HL-60 (cell line): ENCODE measurements at places on chromosomes 4 and X.

GRCh38 chr4:104210420-104210819 lies 284.3 kb downstream of the CXXC4 start:
- DNase-seq = no peak

GRCh38 chr4:76758290-76758882 lies 139.6 kb downstream of the SOWAHB start:
- DNase-seq = no peak

- DNase-seq = peak; percentile 61
These were observed at the start of gene TMEM156 for GRCh38 chr4:39032218-39033085. Gene TMEM156 (minus strand): TSS chr4:39032409. CDS start chr4:39032313, 96 bp downstream.

GRCh38 chr4:153466949-153467896 lies 1.1 kb downstream of the TMEM131L start:
- peak; percentile 47 for DNase-seq

DNA sequence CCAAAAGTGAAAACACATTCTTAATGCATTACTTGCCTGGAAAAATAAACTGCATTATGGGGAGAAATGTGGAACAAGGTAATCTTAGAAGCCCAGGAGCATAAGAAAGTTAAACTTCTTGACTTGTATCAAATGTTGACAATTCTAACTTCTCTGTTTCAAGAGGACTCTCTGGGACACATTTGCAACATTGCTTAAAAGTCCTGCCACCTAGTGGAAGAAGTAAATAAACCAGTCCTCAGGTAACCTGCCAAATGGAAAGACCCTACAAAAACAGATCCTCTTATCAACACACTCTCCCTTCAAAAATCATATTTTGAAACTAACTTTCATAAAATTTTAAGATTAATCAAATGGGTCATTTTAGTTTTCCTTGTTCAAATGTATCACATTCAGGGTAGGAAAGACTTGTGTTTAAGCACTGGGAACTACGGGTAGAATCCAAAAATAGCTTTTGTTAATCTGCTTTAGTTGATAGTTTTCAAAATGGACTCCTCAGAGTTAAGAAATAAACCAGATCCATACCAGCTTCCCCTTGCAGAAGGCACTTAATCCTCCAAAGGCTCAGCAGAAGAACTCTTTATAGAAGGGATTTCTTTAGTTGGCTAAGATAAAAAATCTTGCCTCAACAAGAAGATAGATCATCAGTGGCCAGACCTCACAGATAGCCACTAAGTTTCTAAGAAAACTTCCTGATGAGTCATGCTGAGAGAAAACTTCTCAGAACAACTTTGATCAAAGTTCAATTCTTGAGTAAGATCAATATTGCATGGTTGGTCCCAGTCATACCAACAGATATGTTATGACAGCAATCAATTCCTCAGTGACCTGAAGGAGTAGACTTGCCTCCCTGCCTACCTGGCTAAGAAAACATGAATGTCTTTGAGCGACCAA lies 141.7 kb downstream of the HHIP start:
- no peak for DNase-seq

- DNase-seq = no peak
These were observed 397.1 kb upstream of the FAM241A start for GRCh38 chr4:111748157-111748556.

DNA sequence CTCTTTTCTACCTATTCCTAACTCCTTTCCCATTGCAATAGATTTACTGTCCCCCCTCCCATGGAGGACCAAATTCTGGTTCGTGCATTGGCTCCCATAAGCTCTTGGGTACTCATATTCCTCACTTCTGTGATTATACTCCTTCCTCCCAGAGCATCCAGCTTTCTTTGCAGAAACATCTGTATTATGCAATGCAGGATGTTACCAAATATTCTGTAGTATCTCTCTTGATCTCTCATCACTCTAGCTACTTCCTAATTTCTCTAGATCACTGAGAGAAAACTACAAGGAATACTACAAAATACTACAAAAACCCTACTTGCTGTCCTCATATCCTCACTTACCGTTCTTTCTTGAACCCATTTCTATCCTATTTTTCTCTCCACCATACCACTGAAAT lies 395.9 kb upstream of the HS3ST1 start:
- DNase-seq = peak; percentile 20

DNA sequence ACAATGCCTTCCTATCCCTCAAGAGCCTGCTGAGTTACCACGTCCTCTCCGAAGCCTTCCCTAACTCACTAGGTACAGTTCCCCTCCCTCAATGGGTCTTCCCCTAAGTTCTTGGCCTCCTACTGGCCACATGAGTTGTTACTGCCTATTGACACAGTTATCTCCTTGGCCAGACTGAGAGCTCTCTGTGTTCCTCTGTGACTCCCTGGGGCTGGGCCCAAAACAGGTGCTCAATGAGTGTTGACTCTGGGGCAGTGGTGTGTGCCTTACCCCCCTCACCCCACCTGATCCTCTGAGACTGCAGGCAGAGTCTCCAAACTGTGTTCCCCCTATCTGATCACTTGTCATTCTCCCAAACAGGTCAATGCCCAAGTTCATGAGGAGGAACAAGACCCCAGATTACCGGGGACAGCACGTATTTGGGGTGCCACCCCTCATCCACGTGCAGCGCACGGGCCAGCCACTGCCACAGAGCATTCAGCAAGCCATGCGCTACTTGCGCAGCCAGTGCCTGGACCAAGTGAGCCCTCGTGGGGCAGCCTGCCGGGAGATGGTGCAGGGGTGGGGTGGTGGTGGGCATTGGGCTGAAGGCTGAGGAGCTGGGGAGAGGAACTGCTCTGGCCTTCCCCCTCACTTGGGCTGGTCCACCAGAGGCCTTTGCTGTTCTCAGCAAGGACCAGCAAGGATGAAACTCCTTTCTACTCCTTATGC lies 72.6 kb downstream of the STARD8 start:
- peak; percentile 14 for DNase-seq

DNA sequence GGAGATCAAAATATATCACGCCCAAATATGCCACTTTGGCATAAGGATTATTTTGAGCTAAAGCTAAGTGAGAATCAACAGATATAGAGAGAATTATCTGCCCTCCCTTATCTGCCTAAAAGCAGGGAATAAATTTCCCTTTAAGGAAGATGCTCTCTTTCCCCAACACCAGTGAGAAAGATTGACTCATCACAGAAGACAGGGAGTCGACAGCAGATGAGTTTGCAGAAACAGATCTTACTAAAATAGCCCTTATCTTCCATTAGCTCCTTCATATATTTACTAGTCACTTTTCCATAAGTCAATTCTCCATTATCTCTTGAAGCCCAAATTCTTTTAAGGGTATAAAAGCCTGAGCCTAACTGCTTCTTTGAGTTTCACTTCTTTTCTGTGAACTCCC lies 156.6 kb downstream of the CAMK2D start:
- no peak for DNase-seq

- DNase-seq = no peak
These were observed 53.4 kb downstream of the AFAP1 start for GRCh38 chr4:7886007-7886973.

DNA sequence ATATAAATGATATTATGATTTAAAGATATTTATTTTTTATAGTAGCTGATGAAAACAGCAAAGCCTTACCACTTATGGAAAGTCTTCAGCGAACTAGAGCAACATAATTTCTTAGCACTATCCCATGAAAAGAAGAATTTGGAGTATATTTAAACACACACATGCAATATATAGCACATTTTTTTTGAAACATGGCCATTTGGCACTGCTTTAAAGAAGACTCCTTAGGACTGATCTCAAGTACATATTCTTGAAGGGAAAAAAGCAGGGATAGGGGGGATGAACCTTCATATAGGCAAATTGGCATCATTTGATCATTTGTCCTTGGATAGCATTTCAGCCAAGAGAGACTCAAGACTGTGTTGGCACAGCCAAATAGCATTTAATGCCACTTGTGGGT lies 193.3 kb downstream of the ANKRD50 start:
- no peak for DNase-seq

DNA sequence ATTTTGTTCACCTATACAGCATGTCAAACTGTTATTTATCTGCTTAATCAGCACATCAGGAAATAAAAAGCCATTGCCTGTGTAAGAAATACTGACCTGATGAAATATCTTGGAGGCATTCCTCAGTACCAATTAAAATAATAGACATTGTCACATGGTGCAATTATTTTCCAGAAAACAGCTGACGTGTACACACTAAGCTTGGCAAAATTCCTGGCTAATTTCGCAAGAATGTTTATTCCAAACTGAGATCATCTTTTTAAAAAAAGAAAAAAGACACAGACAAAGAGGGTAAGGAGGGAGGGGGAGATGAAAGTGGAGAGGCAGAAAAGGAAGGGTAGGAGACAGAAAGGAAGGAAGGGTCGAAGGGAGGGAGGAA lies 61.9 kb upstream of the NFKB1 start:
- DNase-seq = no peak
